ENCODE measurements at places on chromosomes 13 and 19.

- DNase-seq = no peak
Measured at GRCh38 chr13:47886314-47886713, 114.8 kb downstream of the SUCLA2 start.

GRCh38 chr13:76725211-76725610 lies 161.0 kb downstream of the KCTD12 start:
- DNase-seq = no peak

GRCh38 chr13:48938308-48938943 lies 37.3 kb upstream of the FNDC3A start:
- DNase-seq = no peak

DNA sequence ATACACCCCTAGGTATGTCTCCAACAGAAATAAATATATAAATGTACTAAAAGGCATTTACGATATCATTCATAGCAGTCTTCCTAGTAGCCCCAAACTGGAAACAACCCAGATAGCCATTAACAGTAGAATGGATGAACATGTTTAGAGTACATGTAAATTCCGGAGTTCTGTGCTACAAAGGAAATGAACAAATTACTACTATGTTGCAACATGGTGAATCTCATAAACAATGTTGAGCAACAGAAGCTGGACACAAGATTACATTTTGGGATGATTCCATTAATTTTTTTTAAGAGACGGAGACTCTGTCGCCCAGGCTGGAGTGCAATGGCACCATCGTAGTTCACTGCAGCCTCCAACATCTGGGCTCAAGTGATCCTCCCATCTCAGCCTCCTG lies 5.9 kb upstream of the SLC7A10 start:
- DNase-seq = no peak

- DNase-seq = no peak
Measured at GRCh38 chr13:90700340-90700739, 647.1 kb upstream of the MIR17HG start.

GRCh38 chr13:55664178-55664577 lies 1476.5 kb upstream of the PRR20A start:
- DNase-seq = no peak

GRCh38 chr19:36775768-36776167 lies 3.2 kb upstream of the ZNF850 start:
- no peak for DNase-seq

DNA sequence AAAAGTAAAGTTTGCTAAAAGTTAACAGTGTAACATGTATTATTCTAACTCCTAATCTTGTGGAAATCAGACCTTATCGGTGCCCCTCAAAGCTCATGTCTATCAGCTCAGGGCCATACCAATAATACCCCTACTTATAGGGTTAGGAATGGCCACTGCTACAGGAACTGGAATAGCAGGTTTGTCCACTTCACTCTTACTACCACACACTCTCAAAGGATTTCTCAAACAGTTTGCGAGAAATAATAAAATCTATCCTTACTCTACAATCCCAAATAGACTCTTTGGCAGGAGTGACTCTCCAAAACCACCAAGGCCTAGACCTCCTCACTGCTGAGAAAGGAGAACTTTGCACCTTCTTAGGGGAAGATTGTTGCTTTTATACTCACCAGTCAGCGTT lies 1677.7 kb downstream of the OLFM4 start:
- DNase-seq = no peak

- no peak for DNase-seq
Measured at GRCh38 chr19:15260939-15261338, 28.7 kb upstream of the EPHX3 start.

- DNase-seq = no peak
Measured at GRCh38 chr19:57395710-57396109, 6.1 kb downstream of the ZNF548 start.

- DNase-seq = no peak
Measured at GRCh38 chr19:41933693-41934426, 5.6 kb upstream of the ERFL start.

- DNase-seq = no peak
Measured at GRCh38 chr19:46678110-46678732, 17.2 kb upstream of the DACT3 start.

- DNase-seq = no peak
Measured at GRCh38 chr13:45257638-45258333, 56.9 kb upstream of the KCTD4 start.

DNA sequence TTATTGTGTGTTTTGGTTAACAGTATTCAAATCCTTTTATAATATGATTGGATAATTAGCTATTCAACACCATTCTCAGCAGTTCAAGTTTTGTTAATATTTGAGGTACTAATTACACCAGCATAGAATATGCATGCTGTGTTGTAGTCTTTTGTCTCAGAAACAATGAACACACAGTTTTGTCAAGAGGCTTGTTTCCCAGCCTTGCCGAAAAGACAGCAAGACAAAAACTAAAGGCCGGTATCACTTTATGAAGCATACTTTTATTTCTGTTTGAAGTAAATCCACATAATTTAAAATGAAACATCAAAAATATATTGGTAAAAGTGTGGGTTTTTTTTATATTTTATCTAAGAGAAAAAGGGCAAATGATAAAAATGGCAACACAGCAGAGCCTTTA lies 7.5 kb downstream of the GPR180 start:
- DNase-seq = no peak

- DNase-seq = no peak
Measured at GRCh38 chr19:17398902-17399527, 5.0 kb upstream of the CCDC194 start.

DNA sequence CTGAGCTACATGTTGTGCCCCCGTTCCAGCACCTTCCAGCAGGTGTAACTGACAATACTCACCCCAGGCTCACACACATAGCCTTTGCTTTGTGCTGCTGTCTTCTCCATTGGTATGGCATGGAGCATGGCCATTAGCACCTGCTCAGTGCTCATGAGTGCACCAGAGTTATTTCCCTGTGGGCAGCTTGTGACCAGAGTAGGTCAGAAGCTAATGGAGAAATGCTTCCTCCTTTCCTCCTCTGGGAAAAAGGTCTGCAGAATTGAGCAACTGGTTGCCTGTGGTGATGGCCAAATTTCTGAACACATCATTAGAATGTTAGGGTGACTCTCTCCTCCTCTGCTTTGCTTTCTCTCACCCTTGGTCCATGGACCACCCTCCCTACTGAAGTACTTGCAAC lies 344.5 kb upstream of the TMTC4 start:
- DNase-seq = no peak

DNA sequence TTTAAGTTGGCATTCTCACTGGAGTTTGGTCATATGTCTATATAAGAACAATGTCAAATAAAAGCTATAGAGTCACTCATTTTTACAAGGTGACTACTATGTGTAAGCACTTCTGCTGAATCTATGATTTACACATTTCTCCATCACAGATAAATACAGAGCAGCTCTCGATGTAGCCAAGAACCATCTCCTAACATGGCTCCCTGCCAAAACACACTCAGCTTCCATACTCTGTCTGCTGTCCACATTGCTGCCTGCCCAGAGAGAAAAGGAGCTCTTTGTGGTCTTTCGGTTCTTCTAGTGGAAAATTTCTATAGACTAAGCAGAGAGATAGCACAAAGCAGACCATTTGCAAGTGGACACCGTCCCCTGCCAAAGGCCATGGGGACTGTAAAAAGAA lies 190.9 kb upstream of the KLF12 start:
- DNase-seq = no peak

DNA sequence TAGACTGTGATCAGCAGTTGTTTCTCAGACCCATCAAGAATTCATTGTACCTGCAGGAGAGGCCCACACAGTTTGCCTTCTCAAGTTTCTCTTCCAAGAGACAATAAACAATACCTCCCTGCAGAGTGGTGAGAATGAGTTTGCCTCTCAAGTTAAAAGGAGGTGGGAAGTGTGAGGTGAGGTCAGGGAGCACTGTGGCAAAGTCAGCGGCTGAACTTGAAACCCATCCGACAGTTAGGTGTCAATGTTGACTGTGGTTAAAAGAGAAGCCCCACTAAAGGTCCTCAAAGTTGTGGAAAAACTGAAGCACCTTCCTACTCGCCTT lies 72.9 kb upstream of the TSC22D1 start:
- DNase-seq = no peak

DNA sequence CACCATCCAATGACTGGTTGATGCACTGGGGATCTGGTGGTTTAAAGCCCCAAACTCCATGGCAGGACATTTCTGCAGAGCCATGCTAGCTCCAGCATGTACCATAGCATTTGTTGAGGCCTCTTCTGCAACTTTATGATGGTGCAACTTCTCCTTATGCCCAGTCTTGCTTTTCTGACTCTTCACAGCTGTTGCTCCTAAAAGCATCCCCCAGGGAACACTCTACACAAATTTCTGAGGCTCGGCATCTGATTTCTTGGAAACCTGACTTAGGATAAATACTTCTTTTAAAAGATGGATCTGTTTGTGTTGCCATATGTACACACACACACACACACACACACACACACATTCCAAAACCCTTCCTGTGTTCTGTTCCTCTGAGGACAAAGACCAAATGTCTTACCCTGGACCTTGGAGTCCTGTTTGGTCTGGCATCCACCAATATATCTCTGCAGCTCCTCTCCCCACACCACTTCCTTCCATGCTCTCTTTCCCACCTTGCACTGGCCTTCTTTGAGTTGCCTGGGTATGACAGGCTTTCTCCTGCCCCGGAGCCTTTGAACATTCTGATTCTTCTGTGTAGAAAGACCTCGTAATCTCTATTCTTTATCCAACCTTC lies 388.5 kb upstream of the ZNF507 start:
- no peak for DNase-seq

DNA sequence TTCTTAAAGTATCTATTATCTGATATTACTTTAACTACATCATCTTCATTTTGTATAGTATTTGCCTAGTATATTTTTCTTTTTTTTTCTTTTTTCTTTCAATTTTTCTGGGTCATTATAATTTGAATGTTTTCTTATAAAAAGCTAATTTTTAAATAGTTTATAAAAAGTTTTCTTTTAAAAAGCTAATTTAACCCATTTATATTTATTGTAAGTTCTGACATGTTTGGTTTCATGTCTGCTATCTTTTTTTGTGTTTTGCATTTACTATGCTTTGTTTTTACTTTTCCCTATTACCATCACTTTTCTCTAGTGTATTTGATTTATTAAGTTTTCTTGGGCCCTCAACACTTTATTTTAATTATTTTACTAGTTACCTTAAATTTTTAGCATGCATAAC lies 22.6 kb upstream of the RCBTB2 start:
- DNase-seq = no peak
